Stimulated activated CD8-positive, alpha-beta memory T cell treated with anti-CD3 and anti-CD28 coated beads, Interleukin-4, amount 100 ng/mL, for 24 hours (primary cell): ENCODE measurements at places on chromosomes 5 and 9.

GRCh38 chr9:3332802-3333201, 193.0 kb downstream of the RFX3 start:
- DNase-seq: no peak

- DNase-seq: no peak
Observed at GRCh38 chr5:38463634-38464521, 92.6 kb downstream of the LIFR start.

- no peak for DNase-seq
Observed at GRCh38 chr5:143205386-143205785, 198.1 kb downstream of the NR3C1 start.

DNA sequence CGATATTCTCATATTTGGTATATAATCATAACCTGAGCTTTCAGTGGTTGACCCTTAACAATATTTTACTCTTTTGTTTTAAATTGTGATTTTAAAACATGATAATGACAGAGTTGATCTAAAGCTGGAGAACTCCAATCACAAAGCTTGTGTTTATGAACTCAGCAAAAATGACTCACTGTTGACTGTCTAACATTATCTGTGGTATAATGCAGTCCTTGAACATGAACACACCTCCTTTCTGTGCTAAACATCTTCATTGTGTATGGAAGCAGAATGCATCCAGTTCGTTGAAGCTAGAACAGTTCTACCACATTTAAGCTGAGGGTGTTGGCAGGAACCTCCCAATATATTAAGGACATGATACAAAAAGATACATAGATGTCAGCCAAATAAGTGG, 1030.2 kb upstream of the SEMA6A start:
- DNase-seq: no peak

DNA sequence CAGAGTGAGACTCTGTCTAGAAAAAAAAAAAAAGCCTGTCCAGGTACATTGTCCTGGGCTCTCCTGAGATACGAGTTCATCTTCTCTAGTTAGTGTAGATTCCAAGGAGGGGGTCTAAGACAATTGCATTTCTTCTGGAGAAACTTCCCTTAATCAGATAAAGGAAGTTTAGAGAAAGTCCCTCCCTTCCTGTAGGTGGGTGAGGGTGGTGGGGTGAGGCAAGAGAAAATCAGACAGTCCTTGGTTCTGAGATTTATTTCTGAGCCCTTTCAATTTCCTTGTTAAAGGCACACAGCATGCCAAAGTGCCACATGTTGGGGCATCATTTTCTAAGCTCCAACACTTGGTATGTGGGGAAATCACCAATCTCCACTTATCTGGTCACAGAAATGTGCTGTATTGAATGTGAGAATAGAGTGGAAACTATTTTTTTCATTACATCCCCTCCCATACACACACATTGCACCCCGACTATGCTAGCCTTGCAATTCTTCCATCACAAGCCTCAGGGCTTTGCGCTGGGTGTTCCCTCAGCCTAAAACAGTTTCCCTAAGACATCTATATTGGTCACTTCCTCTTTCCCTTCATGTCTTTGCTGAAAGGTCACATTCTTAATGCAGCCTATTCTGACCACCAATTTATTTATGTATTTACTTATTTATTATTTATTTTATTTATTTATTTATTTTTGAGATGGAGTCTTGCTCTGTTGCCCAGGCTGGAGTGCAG, 5.1 kb upstream of the TUT7 start:
- DNase-seq: no peak

DNA sequence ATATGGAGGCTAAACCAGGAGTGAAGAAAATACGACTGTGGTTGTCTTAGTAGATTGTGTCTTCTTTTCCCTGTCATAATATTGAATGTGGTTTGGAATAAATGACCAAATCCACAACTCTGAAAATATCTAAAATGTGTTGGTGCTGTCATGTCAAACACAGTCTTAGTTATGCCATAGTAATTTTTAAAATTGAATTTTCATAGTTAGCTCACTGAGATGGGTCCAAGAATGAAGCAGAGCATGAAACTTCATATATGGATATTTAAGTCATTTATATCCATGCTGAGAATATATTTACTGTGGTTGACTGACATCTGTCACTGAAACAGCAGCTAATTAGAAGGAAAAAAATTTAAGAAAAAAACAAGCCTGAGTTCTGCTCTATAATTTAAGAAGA, 260.4 kb upstream of the ATP10B start:
- no peak for DNase-seq

- no peak for DNase-seq
Observed at GRCh38 chr5:124289130-124289529, 457.3 kb downstream of the ZNF608 start.

DNA sequence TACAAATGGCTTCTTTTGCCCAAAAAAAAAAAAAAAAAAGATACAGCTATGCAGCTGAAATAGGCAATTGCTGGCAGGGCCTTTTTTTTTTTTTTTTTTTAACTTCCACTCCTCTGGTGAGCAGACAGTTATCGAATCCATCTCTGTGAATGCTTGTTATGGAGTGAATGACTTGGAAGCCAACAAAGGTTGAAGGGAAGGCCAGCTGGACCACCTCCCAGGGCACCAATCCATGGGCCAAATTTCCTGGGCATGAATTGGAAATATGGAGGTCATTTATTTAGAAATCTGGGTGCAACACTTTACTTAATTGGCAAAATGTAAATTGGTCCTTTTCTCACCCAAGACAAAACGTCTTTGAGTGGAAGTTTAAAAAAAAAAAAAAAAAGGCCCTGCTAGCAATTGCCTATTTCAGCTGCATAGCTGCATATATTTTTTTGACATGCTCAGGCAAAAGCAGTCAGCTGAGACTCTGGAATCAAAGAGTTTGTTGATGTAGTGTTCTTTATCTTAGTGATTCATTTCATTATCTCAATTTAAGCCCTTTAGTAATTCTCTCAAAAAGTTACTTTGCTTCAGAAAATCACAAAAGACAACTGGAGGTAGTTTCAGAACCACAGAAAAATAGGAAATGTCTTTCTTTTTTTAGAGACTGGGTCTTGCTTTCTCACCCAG, 392.2 kb upstream of the KLF4 start:
- DNase-seq: no peak

DNA sequence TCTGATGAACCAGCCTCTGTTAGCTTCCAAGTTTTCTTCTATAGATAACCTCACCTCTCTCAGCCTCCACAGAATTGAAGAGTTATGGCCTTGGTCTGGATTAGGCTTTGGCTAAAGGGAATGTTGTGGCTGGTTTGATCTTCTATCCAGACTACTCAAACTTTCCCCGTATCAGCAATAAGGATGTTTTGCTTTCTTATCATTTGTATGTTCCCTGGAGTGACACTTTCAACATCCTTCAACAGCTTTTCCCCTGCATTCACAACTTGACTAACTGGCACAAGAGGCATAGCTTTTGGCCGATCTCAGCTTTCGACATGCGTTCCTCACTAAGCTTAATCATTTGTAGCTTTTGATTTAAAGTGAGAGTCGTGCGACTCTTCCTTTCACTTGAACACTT, 28.1 kb upstream of the GNE start:
- no peak for DNase-seq

DNA sequence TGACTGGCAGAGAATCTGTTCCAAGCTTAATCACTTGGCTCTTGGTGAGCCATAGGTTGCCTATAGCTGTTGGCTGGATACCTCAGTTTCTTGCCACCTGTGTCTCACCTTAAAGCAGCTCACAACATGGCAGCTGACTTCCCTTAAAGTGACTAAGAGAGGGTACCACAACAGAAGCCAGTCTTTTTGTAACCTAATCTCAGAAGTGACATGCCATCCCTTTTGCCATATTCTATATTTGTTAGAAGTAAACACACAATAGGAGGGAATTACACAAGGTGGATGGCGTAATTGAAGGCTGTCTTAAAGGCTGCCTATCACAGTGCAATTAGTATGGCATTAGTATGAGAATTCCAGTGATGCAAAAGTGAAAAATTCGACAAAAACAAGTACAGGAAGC, 28.1 kb downstream of the NIPBL start:
- DNase-seq: no peak
